Stimulated activated CD8-positive, alpha-beta memory T cell treated with anti-CD3 and anti-CD28 coated beads, Interleukin-2, amount 100 ng/mL, for 1 hour (primary cell): ENCODE measurements at places on chromosomes 6 and 20.
A peak's percentile ranks its signal among the peaks of the same experiment; 100 is the strongest.

- no peak for DNase-seq
Measured at GRCh38 chr20:10876558-10876957, 202.8 kb upstream of the JAG1 start.

DNA sequence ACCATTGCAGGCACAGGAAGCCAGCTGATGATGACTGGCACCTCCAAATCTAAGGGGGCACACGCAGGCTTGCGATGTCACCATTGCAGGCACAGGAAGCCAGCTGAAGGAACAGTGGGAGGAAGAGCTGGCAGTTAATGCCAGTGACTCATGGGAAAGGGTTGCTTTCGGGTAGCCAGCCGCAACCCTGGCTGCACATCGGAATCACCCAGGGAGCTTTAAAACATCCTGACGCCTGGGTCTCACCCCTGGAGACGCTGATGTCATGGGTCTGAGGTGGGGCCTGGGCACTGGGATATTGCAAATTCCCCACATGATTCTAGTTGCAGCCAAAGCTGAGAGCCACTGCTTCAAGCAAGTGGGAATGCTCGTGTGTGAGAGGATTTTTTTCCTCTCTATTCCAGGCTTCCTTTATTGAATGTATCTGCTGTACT is 16.1 kb upstream of the CCN6 start:
- DNase-seq = no peak

DNA sequence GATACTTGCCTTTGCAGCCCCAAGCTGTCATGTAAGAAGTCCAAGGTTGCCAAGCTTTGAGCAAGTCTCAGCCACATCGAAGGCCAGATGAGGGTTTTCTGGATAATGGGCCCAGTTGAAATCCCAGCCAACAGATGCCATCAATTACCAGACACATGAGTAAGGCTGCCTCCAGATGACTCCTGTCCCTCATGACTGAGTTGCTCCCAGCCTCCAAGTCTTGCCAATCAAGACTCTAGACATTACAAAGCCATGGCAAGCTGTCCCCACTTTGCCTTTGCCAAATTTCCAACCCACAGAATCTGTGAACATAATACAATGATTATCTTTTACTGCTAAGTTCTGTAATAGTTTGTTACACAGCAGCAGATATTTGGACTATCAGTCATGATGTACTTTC is 76.8 kb upstream of the ARMC2 start:
- DNase-seq = no peak

- no peak for DNase-seq
Measured at GRCh38 chr20:20083807-20084206, 31.5 kb downstream of the CFAP61 start.

GRCh38 chr20:7610681-7611080 is 329.6 kb downstream of the HAO1 start:
- no peak for DNase-seq

DNA sequence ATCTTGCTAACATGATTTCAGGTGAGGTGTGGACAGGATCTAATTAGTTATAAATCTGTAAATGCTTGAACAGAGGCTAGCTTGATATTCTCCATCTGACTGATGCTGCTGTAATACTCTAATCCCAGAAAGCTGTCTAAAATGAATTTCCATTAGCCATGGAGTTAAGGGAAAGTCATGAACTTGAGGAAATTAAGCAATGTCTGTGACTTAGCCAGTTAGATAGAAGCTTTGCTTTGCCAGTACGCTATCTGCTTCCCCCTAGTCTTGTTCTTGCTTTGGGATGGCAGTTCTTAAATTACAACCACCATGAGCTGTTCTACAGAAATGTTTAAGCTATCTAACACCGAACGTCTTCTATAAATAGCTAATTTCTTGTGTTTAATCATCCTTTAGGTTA is 195.7 kb downstream of the PRL start:
- no peak for DNase-seq

- DNase-seq = no peak
Measured at GRCh38 chr20:825710-826421, 7.6 kb upstream of the FAM110A start.

GRCh38 chr6:137717074-137718073 is 149.7 kb upstream of the TNFAIP3 start:
- DNase-seq = peak; percentile 55

- DNase-seq = no peak
Measured at GRCh38 chr6:7650878-7651277, 60.9 kb downstream of the SNRNP48 start.

DNA sequence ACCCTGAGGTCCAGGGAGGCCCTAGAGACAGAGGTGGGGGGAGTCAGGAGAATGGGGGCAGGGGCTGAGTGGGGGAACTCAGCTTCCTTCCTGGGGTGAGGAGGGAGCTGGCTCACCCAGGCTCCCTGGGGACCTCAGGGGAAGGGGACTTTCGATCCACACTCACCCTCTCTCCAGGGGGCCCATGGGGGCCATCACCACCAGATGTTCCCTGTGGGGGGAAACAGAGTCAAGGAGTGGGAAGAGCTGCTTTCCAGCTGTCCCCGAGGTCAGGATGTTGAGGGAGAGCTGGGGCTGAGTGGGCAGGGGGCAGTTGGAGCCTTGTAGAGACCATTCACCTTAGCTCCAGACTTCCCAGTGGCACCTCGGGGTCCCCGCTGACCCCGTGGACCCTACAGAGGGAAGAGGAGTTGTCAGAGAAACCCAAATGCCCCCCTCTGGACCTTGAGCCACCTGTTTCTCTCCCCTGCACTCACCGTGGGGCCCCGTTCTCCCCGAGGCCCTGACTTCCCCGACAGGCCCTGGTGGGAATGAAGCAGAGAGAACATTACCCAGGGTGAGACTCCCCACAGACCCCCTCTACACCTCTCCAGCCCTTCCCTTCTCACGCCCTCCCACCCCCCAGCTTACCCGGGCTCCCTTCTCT is 18.6 kb downstream of the COL11A2 start:
- DNase-seq = no peak

- no peak for DNase-seq
Measured at GRCh38 chr6:16257999-16258708, 19.8 kb downstream of the GMPR start.

DNA sequence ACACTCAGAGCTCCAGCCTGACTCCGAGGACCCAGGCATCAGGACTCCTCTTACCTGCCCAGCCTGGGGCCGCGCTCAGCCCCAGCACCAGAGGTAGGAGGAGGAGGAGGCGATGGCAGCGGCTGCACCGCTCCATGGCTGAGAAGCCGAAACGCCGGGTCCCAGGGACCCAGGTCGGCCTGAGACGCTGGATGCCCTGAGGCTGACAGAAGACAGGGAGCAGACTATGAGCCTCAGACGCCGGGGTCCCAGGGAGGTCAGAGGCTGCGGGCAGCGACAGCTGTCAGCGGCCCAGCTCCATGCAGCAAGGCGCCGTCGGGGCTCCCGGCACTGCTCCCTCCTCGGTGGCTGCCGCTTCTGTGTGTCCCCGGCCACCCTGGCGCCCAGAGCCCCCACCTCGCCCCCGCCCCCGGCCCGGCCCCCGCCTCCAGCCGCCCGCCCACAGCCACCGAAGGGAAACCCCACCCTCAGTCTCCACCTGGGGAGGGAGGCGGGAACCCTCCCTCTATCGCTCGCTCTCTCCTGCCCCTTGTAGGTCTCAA is at the start of gene COL11A2:
COL11A2 (minus strand) TSS at position 363 of the 542 bp plus-strand sequence; CDS start at position 136, 227 bp downstream.
- DNase-seq = no peak

DNA sequence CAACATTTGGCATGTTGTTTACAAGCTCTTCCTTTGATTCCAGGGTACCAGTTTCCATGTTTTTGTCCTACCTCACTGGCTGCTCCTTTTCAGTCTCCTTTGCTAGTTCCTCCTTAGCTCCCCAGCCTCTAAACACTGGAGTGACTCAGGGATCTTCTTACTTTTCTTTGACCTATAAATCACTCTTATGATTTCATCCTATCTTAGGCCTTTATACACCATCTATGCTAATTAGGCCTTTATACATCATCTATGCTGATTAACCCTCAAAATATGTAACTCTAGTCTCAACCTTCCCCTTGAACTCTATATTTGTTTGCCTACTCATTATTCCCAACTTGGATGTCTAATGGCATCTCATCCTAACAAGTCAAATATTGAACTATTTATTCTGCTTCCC is 9.5 kb downstream of the TMEM30A start:
- DNase-seq = no peak

- DNase-seq = no peak
Measured at GRCh38 chr6:7544597-7544996, 3.1 kb downstream of the DSP start.

GRCh38 chr6:148760568-148761526 is 14.0 kb downstream of the UST start:
- DNase-seq = no peak

GRCh38 chr6:131139599-131139998 is 4.3 kb downstream of the AKAP7 start:
- DNase-seq = no peak

GRCh38 chr6:47083586-47084047 is 41.5 kb upstream of the ADGRF1 start:
- DNase-seq = no peak

DNA sequence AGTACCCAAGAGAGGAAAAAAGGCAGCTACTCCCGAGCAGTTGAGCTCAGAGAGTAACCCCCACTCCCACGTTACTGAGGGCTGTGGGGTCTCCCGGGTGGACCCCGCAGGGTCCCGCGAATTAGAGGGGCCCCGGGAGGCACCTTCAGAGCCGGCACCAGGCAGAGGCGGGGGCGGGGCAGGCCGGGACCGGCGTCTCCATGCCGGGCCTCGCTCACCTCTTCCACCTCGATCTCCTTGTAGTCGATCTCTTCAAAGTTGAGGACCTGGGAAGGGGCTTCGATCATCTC is 381 bp downstream of the MAP3K7 start:
- peak; percentile 2 for DNase-seq

DNA sequence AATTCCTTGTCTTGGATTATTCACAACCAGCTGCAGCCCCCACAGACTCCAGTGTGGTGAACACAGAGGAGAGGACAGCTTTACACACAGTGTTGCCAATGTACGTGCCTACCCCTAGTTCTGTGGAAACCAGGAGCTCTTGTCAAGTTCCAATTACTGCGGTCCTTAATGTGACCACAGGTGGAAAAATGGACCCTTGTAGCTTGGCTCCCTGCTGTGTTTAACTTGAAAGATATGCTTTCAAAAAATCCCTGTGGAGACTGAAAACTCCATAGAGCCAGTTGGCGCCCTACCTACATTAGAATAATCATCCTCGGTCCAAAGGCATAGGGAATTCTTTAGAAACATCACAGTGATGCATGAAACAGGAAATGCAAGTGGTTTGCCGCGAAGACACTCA is 118.3 kb upstream of the SLC22A23 start:
- no peak for DNase-seq

DNA sequence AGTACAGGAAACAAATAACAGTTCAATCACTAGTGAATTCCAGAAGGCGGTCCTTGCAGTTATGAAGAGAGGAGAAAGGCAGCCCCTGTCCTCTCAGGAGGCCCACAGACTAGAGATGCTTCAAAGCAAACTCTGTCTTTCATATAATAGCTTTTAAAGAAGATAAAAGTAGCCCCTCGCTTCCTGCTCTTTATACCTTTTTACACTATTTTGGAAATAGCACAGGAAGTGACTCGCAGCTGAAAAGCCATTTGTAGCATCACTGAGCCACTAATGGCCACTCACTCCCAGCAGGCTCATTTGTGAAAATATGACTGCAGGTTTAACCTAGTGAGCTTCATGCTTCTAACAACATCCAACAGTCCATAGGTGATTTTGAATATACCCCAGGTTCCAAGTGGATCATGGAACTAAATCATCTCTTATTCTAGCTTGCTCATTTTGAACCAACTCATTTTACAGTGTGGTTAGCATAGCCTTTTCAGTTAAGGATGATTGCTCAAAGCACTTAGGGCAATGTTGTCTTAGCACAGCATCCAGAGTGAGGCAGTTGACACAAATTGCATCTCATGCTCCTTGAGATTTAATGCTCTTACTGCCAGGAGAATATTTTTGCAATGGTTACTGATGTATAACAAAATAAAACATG is 136.0 kb upstream of the NRSN1 start:
- no peak for DNase-seq

- no peak for DNase-seq
Measured at GRCh38 chr20:49768204-49769047, 44.2 kb upstream of the SLC9A8 start.
